ENCODE measurements at places on chromosomes 4 and X.

- no peak for DNase-seq
Measured at GRCh38 chr4:181528570-181529184, 714.5 kb upstream of the TENM3 start.

- DNase-seq, result no peak
Measured at GRCh38 chr4:13539619-13540445, 4.5 kb downstream of the NKX3-2 start.

DNA sequence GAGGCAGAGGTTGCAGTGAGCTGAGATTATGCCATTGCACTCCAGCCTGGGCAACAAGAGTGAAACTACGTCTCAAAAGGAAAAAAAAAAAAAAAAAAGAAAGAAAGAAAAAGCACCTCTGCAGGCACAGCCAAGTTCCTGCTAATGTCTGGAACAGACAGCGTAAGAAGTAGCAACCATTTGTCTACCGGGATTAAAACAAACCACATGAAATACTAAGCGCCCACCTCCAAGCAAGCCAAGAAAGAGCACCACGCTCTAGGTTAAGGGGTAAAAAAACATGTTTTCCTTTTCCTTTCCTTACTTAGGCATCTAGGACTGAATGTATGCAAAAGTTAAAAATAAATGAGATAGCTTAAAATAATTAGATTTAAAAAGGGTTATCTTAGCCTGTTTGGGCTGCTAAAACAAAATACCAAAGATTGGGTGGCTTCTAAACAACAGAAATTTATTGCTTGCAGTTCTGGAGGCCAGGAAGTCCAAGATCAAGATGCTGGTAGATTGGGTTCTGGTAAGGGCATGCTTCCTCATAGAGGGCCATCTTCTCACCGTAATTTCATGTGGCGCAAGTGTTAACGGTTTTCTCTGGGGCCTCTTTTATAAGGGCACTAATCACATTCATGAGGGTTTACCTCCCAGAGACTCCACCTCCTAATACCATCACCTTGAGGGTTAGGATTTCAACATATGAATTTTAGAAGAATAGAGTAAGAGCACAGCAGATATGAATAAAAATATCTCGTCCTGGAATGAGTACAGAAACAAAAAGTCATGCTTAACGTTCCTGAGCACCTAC lies 12.3 kb downstream of the GPC4 start:
- DNase-seq, result no peak

DNA sequence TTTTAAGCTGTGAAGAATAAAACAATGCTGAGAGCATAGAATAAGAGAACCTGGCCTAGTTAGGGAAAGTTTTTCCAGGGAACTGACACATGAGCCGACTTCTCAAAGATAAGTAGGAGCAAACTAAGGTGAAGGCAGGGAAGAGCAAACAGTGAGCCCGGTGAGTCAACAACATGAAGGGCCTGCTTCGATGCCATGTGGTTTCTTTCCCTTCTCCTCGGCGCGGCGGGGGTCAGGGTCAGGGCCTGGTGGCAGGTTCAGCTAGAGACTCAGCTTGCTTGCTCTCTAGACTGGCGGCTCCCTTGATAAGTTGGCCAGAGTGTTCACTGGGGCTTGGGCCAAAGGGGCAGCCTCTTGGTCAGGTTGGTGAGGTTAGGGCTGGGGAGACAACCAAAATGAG lies 81.1 kb downstream of the DLG3 start:
- DNase-seq, result no peak

DNA sequence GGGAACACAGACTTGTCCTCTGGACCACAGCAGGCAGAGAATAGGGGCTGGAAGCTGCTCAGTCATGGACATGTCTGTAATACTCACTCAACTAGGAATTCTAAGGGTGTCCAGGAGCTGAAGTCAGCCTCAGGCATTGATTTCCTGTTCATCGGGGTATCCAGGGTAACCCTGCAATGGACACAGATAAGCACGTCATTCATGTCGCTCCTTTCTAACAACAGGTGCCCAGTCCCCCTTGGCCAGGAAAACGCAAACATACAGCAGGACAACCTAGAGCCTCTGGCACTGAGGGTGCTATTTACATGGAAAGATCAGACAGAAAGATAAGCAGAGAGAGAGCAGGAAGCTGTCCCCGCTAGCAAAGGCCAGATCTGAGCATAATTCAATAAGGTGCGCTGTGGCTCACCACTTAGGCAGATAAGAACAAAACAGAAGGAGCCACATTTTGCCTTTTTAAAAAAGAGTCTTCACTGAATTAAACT lies 21.3 kb downstream of the QDPR start:
- no peak for DNase-seq

DNA sequence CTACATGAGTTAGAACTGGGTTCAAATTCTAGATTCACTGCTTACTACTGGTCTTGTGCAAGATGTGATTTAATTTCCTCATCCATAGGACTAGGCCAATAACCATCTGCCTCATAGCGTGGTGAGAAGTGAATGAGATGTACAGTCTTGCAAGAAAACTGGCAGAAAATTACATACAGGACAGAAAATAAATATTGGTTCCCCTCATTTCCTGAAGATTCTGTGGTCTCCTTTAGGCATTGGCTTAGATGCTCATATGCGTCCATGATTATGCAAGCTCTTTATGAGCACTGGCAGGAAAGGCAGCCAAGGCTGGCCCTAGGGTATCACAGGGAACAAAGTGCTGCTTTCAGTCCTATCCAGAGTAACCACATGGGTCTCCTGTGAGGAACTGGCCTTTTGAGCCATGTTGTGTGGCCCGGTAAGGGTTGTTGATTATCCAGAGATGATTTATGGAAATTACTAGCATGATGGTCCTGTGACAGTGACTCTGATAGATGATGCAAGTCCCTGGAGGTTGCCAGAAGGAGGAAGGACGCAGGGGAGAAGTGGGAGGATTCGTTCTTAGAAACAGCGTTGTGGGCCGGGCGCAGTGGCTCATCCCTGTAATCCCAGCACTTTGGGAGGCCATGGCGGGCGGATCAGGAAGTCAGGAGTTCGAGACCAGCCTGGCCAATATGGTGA lies 9.9 kb upstream of the MOB1B start:
- no peak for DNase-seq

GRCh38 chr4:20318909-20319277 lies 67.2 kb downstream of the SLIT2 start:
- DNase-seq, result no peak

DNA sequence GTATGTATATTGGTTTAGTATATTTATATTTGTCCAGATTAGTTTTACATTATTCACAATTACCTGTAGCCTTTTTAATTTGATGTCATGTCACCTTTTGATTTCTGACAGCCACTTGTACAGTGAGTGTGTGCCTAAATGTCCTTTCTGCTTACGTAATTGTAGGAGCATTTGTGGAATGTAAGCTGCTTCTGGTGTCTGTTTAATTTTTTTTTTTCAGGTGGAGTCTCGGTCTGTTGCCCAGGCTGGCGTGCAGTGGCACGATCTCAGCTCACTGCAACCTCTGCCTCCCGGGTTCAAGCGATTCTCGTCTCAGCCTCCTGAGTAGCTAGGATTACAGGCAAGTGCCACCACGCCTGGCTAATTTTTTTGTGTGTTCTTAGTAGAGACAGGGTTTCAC lies 91.2 kb upstream of the XAGE2 start:
- no peak for DNase-seq

GRCh38 chr4:78735697-78736096 lies 40.5 kb upstream of the BMP2K start:
- DNase-seq, result no peak

DNA sequence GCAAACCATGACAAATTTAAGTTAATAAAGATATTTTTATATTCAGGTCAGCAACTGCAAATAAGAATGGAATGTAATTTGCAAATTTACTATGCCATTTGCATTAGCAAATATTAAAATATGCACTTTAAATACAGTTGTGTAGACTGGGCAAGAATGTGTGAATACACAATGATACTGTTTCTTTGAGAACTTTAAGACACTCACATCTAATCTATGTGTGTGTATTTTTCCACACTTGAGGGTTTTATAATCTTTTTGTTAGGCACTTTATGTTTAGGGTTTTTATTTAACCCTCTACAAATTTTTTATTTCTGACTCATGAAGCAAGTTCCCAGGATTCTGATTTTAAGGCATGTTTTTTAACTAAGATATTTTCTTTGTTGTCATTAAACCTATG lies 23.9 kb upstream of the NDNF start:
- DNase-seq, result no peak

- DNase-seq, result no peak
Measured at GRCh38 chr4:84796394-84796793, 170.1 kb downstream of the WDFY3 start.

GRCh38 chr4:186584912-186585311 lies 29.5 kb upstream of the MTNR1A start:
- DNase-seq, result no peak

DNA sequence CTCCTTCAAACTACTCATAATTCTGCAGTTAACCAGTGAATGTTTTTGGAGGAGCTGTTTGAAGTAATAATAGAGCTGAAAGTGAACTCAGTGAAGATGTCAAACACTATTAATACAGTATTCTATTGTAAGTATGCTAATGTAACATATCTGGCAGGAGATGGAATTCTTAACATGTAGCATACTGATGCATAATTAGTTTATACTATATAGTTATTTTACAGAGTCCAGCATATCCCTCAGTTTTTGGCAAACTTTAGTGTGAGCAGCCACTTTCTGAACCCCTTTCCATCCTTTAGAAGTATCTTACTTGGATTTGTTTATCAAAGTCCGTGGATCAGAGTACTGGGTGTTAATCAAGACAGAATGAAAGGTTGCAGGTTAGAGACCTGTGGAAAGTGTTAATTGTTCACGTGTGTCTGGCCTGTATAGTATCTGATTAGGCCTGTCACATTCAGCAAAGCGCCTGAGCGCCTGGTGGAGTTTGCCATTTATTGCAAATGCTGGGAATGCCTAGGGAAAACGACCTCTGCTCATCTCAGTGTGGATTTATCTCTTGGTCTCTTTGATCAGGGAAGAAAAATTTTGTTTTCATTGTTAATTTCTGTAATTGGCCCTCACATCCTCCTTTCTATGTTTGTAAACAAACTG lies 251.7 kb upstream of the MAD2L1 start:
- DNase-seq, result no peak

DNA sequence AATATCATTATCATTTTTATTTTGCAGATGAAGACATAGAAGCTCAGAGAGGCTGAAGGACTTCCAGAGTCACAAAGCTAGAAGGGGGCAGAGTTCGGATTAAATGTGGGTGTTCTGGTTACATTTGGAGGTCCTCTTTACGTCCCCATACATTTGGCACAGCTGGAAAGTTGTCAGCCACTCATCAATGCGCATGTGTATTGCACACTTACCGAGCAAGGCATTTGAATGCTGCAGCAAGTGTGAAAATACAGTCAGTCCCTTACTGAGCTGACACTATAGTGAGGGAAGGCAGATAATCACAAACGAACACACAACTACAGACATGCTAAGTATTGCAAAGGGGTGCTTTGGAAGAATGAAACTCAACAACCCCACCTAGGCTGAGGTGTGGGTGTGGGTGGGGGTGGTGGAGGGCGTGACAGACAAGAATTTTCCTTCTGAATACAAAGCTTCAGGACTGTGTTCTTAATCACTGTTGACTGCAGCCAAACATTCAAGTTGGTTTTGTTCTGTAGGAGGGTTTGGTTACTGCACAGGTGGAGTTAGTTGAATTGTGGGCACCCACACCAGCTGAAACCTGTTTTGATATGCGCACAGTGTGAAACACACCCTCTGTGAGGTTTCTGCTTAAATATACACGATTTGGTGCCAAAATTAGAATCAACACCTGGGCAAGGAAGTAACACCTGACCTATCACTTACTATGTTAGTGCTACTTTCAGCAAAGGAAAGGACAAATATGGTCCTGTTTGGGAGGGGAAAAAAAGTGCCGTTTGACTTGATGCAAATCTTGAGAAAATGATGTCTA lies 72.4 kb downstream of the COQ2 start:
- peak; percentile 20 for DNase-seq

DNA sequence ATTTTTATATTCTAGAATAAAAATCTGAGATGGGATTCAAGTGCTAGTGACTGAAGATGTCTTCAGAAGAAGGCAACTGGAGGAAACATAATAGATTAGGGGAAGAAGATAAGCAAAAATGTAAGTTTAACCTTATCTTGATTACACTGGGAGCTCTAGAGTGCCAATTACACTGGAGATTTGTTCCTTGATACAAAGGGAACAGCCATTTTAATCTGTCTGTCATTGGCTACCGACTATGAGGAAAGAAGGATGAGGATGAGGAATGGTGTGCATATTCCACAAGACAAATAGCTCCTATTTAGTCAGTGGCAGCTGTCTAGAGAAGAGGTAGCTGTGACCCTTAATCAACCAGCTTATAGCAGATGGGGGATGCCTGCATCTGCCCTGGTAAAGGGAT lies 1034.5 kb upstream of the IGFBP7 start:
- DNase-seq, result no peak

GRCh38 chr4:10808591-10808990 lies 124.0 kb upstream of the CLNK start:
- no peak for DNase-seq

DNA sequence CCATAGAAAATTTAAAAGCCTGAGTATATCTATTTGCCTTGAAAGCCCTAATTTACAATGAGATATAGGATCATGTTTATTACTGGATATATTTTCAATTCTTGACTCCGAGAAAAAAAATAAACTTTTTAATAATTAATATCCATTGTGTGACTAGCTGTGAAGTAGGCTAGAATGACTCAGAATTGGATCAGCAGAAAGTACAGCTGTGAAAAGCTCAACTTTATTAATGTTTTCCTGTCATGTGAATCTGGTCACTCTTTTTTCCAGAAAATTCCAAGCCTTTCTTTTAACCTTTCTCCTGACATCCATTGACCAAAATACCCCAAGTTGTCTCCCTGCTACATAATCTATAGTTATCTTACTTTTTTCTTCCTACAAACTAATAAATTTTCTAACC lies 171.8 kb upstream of the PACRGL start:
- DNase-seq, result no peak

DNA sequence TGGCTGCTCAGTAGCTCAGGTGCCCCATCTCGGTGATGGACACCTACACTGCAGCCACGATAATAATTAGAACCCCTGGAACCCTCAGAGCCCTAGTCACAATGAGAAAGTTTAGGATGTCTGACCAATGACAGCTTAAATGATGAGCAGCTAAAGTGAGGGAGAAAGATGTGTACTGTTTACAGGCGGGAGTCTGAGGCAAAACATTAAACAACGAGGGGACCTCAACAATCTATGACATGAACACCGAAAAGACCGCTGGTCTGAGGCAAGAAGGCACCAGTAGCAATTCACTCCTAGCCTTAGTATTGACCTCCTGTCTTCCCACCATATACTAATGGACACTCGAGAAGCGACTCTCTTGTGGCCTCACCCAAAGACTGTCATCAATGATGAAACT lies 369.5 kb upstream of the SMIM31 start:
- DNase-seq, result no peak

DNA sequence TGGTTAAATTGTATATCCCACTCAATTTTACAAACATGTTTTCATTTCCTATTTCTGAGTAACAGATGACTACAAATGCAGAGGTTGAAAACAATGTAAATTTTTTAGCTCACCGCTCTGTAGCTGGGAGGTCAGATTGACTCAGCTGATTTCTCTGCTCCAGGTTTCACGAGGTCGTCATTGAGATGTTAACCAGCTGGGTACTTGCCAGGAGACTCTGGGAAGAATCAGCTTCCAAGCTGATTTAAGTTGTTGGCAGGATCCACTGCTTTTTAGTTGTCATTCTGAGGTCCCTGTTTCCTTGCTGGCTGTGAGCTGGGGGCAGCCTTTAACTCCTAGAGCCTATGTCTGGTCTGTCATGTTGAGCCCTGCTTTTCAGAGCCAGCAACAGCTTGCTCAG lies 864.3 kb upstream of the AGA start:
- DNase-seq, result no peak

Measured in stimulated activated CD4-positive, alpha-beta T cell treated with anti-CD3 and anti-CD28 coated beads, Interleukin-15, amount 100 ng/mL, for 1 hour (primary cell).